CD4-positive, alpha-beta T cell treated with Interleukin-4 for 4 hours (primary cell): ENCODE measurements at places on chromosomes 5 and 9.

DNA sequence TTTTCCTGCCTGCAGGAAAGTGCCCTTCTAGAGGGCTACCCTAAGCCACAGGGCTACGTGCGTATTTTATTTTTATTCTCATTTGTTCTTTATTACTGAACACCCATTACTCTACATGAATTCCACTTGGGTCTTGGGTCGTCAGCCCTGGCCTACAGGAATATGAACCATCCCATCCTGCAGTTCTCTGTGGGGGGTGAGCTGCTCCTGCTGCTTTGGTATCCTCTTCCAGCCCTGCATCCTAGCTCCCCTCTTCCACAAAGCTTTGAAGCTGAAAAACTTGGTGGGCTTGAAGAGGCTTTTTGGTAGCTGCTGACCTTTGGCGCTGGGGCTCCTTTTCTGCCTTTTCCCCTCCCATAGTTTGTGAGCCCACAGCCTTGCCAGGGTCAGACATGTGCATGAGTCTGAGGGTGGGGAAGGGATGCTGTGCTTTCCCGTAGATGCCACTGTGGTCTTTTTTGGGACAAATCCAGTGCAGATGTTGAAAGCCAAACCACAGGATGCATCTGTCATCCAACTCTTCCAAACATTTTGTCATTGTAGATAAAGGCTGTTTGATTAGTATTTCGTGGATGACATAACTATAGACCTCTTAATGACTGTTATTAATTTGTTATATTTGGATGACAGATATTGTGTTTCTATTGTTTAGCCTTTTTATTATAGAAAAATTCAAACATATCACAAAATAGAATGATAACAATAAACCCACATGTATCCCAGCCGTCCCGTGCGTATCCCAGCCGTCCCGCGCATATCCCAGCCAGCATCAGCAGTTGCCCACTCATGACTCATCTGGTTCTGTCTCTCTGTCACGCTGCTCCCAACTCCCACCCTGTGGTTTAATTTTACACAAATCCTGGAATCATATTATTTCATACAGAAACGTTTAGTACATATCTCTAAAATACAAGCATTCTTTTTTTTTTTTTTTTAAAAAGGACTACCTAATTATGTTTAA, 43.9 kb downstream of the SLC46A2 start:
- no peak for DNase-seq

DNA sequence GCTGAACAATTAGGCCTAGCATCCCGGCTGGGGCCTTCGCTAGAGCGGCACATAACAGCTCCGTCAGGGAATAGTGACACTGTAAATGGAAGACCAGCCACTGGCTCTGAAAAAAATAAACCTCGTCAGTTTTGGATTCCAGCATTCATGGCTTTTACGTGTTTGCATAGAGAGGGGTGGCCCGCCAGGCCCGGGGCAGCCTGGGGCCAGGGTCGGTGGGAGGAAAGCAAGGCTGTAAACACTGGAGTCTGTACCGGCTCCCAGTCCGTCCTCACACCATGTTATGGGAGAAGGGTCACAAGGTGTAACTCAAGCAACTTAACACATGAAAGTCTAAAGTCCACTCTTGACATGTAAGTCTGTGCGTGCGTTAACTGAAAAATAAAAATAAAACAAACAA, 11.2 kb downstream of the CCNI2 start:
- no peak for DNase-seq

DNA sequence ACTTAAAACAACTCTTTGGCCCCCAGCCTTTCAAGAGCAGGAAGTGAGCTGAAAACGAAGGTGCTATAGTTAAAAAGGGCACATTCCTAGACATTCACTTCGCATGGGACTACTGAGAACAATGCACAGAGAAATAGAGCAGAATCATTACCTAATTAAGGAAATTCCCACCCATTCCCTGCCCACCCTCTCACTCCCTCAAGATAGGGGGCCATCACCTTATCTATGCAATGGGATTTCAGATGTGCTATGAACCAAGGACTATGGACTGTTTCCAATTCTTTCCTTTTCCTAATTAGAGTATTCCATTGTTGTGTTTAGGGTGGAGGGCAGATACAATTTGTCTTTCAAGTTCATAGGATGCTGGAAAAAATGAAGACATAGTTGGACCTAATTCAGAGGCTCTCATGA, 476.8 kb downstream of the CETN3 start:
- DNase-seq = no peak

GRCh38 chr5:124789104-124789605, 42.7 kb upstream of the ZNF608 start:
- DNase-seq = no peak

DNA sequence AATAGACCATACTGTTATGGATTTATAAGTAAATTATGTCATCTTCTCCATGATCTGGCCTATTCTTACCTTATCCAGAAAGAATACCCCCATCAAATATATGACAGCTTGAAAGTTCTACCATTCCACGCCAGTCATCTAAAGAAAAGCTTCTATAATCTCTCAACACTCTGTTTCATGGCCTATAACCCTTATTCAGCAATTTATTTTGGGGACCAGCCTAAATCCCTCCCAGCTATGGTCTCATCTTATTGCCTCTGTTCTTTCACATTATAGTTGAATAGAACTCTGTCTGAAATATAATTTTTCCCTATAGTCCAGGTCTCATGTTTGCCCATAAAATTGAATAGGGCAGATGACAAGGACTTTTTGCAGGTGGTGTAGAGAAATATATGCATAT, 2387.6 kb upstream of the WWC1 start:
- DNase-seq = no peak

DNA sequence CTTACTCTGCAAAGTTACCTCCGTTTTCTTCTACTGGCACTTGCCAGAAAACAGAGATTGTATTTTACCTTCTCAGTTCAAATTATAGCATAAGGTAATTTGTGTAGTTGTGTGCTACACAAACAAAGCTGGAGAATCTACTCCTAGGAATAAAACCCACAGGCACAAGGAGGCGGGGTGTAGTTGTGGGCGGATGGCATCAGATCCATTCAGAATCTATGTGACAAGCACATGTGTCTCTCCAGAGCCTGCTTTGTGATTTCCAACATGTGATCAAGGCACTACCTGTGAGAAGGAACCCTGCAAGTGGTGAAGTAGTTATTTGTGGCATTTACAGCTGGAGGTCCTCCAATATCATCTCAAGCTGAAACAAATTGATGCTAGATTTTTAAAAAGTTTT, 39.0 kb downstream of the GAS1 start:
- no peak for DNase-seq

- no peak for DNase-seq
These were observed 9.9 kb upstream of the SPIN1 start for GRCh38 chr9:88378317-88378716.

DNA sequence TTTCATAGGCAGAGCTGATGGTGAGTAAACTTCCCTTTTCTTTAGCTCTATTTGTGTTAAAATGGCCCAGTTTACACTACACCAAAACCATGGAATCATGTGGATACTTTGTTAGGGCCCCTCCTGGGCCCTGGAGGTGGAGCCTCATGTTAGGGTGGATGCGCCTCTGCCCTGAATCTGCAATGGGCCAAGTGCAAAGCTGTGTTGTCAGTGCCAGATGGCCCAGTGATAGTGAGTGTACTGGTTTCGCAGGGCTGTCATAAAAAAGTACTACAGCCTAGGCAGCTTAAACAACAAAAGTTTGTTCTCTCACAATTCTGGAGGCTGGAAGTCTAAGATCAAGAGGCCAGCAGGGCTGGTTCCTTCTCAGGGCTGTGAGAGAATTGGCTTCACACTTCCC, 64.8 kb downstream of the HSPA4 start:
- no peak for DNase-seq

DNA sequence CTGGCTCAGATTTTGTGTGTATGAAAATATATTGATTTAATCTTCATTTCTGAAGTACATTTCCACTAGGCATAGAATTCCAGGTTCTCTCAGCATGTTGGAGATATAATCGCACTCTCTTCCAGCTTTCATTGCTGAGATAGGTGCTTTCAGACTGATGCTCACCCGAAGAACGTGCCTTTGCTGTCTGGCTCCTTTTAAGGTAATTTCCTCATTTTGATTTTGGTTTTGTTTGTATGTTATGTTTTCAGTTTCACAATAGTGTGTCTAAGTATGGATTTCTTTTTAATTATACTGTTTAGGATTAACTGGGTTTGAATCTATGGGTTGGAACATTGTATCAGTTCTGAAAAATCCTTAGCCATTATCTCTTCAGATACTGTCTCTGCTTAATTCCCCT, 132.0 kb upstream of the NFIB start:
- no peak for DNase-seq

DNA sequence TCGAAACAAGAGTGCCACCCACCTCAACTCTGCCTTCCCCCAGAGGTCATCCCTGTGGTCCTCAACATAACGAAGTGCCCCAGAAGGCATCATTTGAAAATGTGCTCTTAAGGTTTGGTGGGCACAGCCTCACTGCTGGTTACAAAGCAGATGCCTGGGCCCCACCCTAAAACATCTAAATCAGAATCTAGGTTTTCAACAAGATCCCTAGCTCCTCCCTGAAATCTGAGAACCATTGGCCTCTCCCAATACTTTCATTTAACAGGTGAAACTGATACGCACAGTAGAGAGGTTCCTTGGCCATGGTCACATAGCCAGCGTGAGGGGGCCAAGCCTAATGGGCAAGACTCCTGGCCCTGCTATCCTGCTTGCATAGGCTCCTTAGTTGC, 376.2 kb upstream of the CLINT1 start:
- no peak for DNase-seq

- DNase-seq = no peak
These were observed 59.2 kb downstream of the TTLL11 start for GRCh38 chr9:122033775-122034373.

- DNase-seq = no peak
These were observed 234.2 kb upstream of the PANK3 start for GRCh38 chr5:168813184-168813968.

DNA sequence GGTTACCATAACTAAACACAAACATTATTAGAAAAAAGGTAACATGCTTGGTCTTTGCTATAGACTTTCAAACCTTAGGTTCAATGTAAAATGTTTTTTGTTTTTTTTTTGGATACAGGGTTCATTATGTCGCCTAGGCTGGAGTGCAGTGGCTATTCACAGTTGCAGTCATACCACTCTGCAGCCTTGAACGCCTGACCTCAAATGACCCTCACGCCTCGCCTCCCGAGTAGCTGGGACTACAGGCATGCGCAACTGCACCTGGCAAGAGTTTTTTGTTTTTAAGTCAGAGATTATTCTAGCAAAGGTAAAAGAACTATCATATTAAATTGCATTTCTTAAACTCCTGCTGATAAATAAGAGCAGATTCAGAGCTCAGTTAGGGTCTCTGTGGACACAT, 55.1 kb upstream of the NR5A1 start:
- DNase-seq = no peak

DNA sequence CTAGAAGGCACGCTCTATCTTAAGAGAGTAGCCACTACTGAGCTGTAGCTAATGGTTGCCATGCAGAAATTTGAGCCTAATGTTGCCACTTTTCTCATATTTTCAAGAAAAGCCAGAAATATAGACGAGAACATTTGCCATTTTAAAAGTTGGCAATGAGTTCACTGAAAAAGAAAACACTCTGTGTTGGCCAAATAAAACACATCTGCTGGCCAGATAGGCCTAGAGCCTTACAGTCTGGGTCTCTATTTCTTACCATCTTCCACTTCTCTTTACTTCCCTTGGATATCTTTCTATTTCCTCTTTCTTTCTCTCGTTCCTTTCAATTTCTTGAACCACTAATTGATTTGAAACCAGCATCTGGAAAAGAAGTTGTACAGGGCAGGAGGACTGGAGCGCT, 36.6 kb upstream of the VCAN start:
- DNase-seq = no peak

- DNase-seq = peak; percentile 36
These were observed 9.9 kb downstream of the ZBED3 start for GRCh38 chr5:77076961-77077828.

DNA sequence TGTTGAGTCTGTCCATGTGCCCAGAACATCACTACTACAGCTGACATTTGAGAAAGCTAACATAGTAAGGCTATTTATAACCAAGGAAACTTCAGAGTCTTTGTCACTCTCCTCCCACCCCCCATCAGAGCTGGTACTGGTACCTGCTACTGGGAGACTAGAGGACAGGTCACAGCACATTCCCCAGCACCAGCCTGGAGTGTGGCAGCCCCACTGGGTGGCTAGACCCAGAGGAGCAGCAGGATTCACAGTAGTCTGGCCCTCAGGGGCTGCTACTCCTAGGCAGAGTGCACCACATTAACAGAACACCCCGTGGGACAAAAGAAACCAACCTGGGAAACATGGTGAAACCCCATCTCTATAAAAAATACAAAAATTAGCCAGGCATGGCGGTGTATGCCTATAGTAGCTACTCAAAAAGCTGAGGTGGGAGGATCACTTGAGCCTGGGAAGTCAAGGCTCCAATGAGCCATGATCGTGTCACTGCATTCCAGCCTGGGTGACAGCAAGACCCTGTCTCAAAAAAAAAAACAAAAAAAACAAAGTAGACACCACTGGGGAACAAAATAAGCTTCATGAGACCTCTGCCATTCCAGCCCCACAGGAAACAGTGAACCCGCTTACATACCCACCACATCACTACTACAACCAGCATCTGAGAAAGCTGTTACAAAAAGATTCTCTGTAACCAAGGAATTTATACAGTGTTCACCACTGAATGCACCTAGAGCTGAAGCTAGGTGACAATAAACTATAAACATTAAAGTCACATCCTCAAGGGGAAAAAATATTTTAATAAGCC, 26.3 kb upstream of the PTGER4 start:
- DNase-seq = peak; percentile 42

DNA sequence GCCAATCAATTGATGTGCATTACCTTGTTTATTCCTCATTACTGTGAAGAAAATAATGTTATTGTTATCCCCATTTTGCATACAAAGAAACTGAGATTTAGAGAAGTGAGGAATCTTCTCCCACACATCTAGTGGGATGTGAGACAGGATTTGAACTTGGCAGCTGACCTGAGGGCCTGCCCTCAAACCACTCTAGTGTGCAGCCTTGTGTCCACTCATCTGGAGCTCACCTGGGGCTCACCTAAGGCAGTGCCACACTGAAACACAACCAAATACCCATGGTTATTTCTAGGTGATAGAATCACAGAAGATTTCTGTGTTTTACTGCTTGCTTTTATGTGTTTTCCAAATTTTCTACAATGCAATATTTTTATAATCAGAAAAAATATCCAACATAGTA, 94.7 kb upstream of the SAP30L start:
- no peak for DNase-seq

GRCh38 chr5:156497804-156498208, 170.8 kb downstream of the SGCD start:
- no peak for DNase-seq

DNA sequence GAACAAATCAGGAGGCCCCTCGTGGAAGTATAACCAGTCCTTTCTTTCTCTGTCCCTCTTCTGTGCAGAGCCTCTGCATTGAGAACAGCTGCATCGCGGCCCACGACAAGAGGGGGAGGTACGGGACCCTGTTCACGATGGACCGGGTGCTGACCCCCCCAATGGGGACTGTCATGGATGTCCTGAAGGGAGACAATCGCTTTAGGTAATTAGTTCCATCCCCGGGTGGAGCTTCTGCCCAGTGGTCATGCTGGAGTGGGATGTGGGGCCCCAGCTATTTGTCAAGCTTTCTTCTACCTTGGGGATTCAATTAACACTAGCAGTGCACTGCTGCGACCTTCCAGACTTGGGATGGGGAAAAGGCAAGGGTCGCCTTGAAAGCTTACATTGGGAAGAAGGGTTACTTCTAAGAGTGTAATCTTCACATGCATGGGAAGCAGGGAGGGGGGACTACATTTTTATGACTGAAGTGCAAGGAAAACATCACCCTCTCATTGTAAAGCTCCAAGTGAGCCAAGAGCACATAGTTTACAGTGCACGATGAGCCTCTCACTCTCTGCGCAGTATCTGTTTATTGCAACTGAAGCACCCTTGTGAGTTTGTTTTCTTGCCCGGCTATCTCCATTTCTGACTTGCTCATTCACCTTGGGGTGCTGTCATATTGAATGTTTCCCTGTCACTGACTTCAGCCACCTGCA, 27.0 kb downstream of the TGFBI start:
- no peak for DNase-seq
